HepG2 (cell line): ENCODE measurements at places on chromosomes 12 and 14.

DNA sequence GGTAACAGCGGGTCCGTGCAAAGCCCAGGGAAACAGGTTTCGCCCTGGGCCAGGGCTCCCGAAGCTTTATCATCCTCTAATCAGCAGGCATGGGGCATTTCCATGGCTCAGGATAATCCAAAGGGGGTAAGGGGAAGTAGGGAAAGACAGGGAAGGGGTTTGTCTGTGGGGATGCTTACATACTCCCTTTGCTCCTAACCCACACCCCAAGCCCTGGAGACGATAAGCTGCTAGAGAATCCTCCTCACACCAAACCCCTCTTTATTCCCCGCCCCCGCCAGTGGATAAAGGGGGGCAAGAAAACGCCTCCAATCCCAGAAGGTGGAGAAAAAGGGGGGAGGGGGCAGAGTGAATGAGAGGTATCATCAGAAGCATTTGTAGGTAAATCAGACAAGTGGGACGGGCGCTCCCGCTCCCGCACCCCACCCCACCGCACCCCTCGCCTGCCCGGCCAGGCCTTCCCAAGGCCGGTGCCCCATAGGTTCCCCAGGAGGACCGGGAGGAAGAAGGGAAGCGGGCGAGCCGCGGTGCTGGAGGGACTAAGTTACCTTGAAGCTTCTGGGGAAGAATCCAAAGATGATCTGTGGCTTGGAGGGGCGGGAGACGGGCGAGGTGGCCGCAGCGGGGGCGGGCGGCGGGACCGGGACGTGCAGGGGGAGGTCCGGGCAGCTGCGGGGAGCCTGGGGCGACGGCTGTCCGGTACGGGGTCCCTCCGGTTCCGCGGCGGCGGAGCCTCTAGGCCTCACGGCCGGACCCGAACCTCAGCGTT lies 762 bp downstream of the PPP2R5E start:
- H3K36me3 ChIP-seq = peaks cover 3% of the 10 kb centered on the region; the same call in 1 of the 2 replicates
- peak overlapping the region; percentile 88 for H3K27ac ChIP-seq
- peak overlapping the region; percentile 86 for H3K4me3 ChIP-seq
- no peak for DNase-seq
- H3K27me3 ChIP-seq = no peaks in the 10 kb centered on the region

DNA sequence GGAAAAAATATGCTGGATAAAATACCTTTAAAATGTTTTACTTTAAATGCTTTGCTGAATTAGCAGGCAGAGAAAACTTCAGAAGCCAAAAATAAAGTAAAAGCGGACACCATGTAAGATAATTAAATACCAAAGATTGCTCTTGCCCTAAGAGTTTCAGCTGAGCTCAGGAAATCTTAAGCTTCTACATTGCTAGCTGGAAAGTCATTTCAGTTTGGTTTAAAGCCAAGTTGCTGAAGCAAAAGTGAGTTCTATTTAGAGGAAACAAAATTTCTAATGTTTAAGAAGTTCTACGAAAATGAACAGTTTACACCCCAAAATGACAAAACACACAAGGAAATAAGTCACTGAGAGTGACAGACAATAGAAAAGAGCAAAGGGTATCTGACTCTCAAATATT lies 310.0 kb downstream of the ADAMTS20 start:
- no peaks in the 10 kb centered on the region; the same call in 1 of the 2 replicates for H3K27me3 ChIP-seq
- no peaks in the 10 kb centered on the region for H3K36me3 ChIP-seq
- no peak for DNase-seq
- no peak overlapping the region for H3K27ac ChIP-seq
- no peaks in the 10 kb centered on the region for H3K4me1 ChIP-seq
- no peak overlapping the region for H3K4me3 ChIP-seq

- no peak overlapping the region for H3K27ac ChIP-seq
- no peak overlapping the region for H3K4me3 ChIP-seq
- no peaks in the 10 kb centered on the region for H3K4me1 ChIP-seq
These were observed 62.2 kb downstream of the KIF26A start for GRCh38 chr14:104200591-104200990.

GRCh38 chr12:40832668-40833067 lies 140.4 kb downstream of the CNTN1 start:
- no peak overlapping the region for H3K27ac ChIP-seq
- DNase-seq = no peak
- no peaks in the 10 kb centered on the region for H3K36me3 ChIP-seq
- H3K4me3 ChIP-seq = no peak overlapping the region

DNA sequence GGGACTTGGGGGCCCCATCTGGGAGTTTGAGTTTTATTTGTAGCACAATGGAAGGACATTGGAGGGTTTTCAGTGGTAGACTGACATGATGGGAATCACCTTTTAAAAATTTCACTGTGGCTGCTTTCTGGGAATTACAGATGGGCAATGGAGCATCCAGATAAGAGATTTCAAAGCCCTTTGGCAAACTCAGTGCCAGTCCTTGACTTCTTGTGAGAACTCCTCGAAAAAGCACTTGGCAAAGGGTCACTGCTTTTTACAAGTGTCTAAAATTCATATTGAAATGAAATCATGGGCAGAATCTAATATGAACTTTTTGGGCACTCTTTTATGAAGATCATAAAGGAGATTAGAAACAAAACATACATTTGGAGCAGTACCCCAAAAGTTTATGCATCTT lies 34.3 kb upstream of the IGF1 start:
- no peak for DNase-seq
- peaks cover 7% of the 10 kb centered on the region; the same call in 1 of the 2 replicates for H3K4me1 ChIP-seq
- no peaks in the 10 kb centered on the region for H3K36me3 ChIP-seq
- no peak overlapping the region for H3K27ac ChIP-seq
- H3K27me3 ChIP-seq = no peaks in the 10 kb centered on the region
- H3K4me3 ChIP-seq = no peak overlapping the region

GRCh38 chr12:124445121-124445718 lies 122.2 kb downstream of the NCOR2 start:
- H3K27ac ChIP-seq = no peak overlapping the region
- no peak for DNase-seq
- H3K4me3 ChIP-seq = no peak overlapping the region
- H3K36me3 ChIP-seq = peaks cover 13% of the 10 kb centered on the region
- H3K27me3 ChIP-seq = no peaks in the 10 kb centered on the region

DNA sequence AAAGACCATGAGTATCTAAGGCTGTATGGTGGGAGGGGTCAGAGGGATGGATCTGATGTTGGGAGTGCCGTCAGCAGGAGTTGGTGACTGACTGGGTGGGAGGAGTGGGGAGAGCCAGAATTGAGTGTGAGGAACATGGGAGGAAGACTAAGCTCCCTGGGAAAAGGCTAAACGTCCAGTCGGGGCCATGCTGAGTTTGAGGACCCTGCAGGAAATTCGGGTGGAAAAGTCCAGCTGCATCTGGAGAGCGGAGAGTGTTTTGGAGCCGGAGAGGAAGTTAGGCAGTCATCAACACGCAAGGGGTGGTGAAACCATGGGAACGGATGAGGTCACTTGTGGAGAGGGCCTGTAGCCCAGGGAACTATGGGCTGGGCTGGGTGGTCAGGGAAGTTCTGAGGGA lies 60.9 kb downstream of the ELK3 start:
- H3K36me3 ChIP-seq = no peaks in the 10 kb centered on the region; the same call in 1 of the 2 replicates
- no peak overlapping the region for H3K4me3 ChIP-seq
- H3K27me3 ChIP-seq = no peaks in the 10 kb centered on the region
- H3K4me1 ChIP-seq = peaks cover 56% of the 10 kb centered on the region

GRCh38 chr12:69073035-69073434 lies 140.1 kb upstream of the CPM start:
- H3K27me3 ChIP-seq = no peaks in the 10 kb centered on the region
- DNase-seq = no peak
- peaks cover 25% of the 10 kb centered on the region for H3K4me1 ChIP-seq
- H3K27ac ChIP-seq = no peak overlapping the region
- no peaks in the 10 kb centered on the region for H3K36me3 ChIP-seq

DNA sequence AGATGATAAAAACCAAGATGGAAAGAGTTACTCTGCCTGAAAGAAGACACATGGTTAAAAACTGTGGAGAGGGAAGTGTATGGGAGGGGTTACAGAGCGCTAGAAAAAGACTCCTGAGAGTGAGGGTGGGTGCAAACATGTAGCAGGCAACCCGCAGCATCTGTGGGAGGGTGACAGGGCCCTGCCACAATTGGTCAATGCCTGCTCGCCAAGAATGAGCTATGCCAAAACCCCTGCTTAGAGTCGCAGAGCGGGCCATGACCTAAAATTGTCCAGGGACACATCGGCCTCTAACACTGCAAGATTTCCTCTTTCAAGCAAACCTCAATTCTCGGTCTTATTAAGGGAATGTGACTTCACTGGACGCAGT lies 700 bp downstream of the PRKAG1 start:
- no peak for DNase-seq
- H3K27ac ChIP-seq = peak overlapping the region; percentile 86

GRCh38 chr12:25126746-25127145 lies 68.2 kb downstream of the DNAI7 start:
- H3K27me3 ChIP-seq = no peaks in the 10 kb centered on the region
- no peak overlapping the region for H3K27ac ChIP-seq
- no peaks in the 10 kb centered on the region for H3K4me1 ChIP-seq
- H3K4me3 ChIP-seq = no peak overlapping the region
- DNase-seq = no peak
- no peaks in the 10 kb centered on the region for H3K36me3 ChIP-seq

DNA sequence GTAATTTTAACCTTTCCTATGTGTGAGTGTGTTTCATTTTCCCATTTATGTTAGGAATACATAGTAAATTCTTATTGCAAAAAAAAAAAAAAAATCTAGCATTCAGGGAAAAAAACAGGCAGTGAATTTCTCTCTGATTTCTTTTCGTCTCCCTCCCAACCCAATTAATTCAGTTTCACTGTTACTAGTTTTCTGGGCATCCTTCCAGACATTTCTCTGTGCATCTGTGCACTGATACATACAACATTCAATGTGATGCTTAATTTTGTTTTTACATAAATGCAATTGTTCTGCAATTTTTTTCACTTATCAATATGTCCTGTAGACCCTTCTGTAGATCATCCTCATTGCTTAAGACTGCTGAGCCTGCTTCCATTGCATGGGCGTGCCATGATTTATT lies 694.3 kb upstream of the TBX3 start:
- DNase-seq = no peak
- H3K4me1 ChIP-seq = peaks cover 19% of the 10 kb centered on the region
- H3K4me3 ChIP-seq = no peak overlapping the region

GRCh38 chr12:66775871-66776270 lies 97.0 kb upstream of the GRIP1 start:
- H3K27ac ChIP-seq = no peak overlapping the region
- H3K4me1 ChIP-seq = no peaks in the 10 kb centered on the region
- DNase-seq = no peak
- no peaks in the 10 kb centered on the region for H3K27me3 ChIP-seq

- H3K36me3 ChIP-seq = no peaks in the 10 kb centered on the region
- no peak overlapping the region for H3K27ac ChIP-seq
- no peak overlapping the region for H3K4me3 ChIP-seq
- no peaks in the 10 kb centered on the region for H3K27me3 ChIP-seq
These were observed 33.7 kb upstream of the RERGL start for GRCh38 chr12:18123707-18124106.

- no peak overlapping the region for H3K27ac ChIP-seq
- DNase-seq = peak; percentile 7
- no peaks in the 10 kb centered on the region for H3K4me1 ChIP-seq
- H3K27me3 ChIP-seq = no peaks in the 10 kb centered on the region
- H3K36me3 ChIP-seq = no peaks in the 10 kb centered on the region
These were observed 88.1 kb upstream of the NAV3 start for GRCh38 chr12:77742631-77743030.

DNA sequence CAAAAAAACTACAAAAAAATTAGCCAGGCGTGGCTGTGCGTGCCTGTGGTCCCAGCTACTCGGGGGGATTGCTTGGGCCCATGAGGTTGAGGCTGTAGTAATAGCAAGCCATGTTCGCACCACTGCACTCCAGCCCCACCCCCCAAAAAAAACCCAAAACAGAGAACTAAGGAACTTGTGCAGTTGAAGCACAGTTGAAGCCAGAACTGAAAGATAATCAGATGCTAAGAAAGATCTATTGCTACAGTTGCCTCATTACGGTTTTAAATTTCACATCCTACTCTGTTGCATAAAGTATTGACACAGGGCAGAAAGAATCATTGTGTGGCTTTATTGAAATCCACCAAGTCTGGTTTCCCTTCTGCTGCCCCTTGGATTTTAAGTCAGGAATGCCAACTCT lies 3.8 kb downstream of the CS start:
- peaks cover 16% of the 10 kb centered on the region; the same call in 2 of the 3 replicates for H3K36me3 ChIP-seq
- DNase-seq = no peak
- peak overlapping the region; percentile 12 for H3K27ac ChIP-seq
- peaks cover 66% of the 10 kb centered on the region for H3K4me1 ChIP-seq

- no peak overlapping the region for H3K27ac ChIP-seq
- DNase-seq = no peak
- peaks cover 3% of the 10 kb centered on the region; the same call in 1 of the 2 replicates for H3K27me3 ChIP-seq
- H3K36me3 ChIP-seq = no peaks in the 10 kb centered on the region
- 0 out of 2 replicates have a peak, but pooled peaks cover 6% of the 10 kb centered on the region for H3K4me1 ChIP-seq
These were observed 34.6 kb upstream of the PYGL start for GRCh38 chr14:50978888-50979287.

DNA sequence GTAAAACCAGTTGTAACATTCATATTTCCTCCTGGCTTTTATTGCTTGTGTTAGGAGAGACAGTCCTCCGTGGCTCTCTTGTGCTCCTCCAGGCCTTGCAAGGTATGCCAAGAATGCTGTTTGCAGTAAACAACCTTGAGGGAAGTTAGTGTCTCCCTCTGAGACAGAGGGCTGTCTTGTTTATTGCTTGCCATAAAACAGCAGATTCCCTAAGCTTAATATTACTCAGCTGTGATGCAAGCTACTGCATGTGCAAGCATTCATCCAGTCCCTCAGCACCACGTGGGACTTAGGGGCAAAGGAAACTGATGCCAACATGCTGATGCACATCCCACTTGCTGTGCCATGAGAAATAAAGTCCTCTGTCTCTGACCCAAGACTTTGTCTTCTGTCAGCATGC lies 6.6 kb downstream of the POMT2 start:
- H3K4me3 ChIP-seq = no peak overlapping the region
- no peaks in the 10 kb centered on the region for H3K27me3 ChIP-seq
- no peak overlapping the region for H3K27ac ChIP-seq
- no peak for DNase-seq

- no peaks in the 10 kb centered on the region for H3K27me3 ChIP-seq
- H3K4me1 ChIP-seq = peaks cover 29% of the 10 kb centered on the region
- DNase-seq = no peak
These were observed 14.0 kb upstream of the HPD start for GRCh38 chr12:121872546-121873215.

DNA sequence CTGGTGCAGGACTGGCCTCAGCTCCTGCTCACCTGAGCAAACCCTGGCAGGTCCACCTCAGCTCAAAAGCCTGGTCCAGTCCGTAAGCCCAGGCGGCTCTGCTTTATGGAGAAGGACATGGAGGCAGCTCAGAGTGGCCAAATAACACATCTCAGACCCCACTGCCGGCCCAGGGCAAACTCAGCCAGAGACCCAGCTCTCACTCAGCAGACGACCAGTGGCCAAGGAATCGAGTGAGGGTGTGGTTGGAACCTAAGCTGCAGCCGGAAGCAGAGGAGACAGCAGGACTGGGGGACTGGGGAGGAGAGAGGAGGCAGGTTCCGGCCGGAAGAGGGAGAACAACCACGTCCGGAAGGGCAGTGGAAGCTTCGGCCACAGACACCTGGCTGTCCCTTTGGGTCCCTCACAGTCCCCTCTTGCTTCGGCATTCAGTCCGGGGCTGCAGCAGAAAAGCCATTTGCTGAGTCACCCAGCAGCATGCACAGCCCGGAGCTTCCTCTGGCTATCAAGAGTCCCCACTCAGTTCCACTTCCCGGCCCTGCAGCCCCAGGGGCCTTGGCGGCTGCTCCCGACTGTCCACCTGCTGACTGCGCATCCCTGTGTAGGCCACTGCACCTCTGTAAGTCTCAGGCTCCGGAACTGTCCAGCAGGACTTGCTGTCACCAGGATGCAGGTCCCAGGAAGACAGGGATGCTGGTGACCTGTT lies 104.0 kb downstream of the CALM1 start:
- H3K4me1 ChIP-seq = peaks cover 44% of the 10 kb centered on the region
- H3K27me3 ChIP-seq = no peaks in the 10 kb centered on the region
- H3K36me3 ChIP-seq = no peaks in the 10 kb centered on the region
- DNase-seq = peak; percentile 46
